ENCODE measurements at places on chromosomes 13 and 19. TPM values are rescaled to one million over a fixed set of nuclear protein-coding genes. Genes with fewer than 3 reads are reported as not detected.

- DNase-seq: no peak
Measured at GRCh38 chr19:16262618-16263017, 62.0 kb upstream of the KLF2 start.

WDR87 gene
- not detected for total RNA-seq

TEX29 gene
- total RNA-seq: 0.20 TPM

RFPL4A gene
- total RNA-seq: 1.2 TPM

Measured in lung microvascular endothelial cell (primary cell).